ENCODE measurements at places on chromosomes 12 and 14. TPM values are rescaled to one million over a fixed set of nuclear protein-coding genes. Genes with fewer than 3 reads are reported as not detected.

- no peak for DNase-seq
These were observed 53.1 kb downstream of the TGFB3 start for GRCh38 chr14:75928690-75929181.

DNA sequence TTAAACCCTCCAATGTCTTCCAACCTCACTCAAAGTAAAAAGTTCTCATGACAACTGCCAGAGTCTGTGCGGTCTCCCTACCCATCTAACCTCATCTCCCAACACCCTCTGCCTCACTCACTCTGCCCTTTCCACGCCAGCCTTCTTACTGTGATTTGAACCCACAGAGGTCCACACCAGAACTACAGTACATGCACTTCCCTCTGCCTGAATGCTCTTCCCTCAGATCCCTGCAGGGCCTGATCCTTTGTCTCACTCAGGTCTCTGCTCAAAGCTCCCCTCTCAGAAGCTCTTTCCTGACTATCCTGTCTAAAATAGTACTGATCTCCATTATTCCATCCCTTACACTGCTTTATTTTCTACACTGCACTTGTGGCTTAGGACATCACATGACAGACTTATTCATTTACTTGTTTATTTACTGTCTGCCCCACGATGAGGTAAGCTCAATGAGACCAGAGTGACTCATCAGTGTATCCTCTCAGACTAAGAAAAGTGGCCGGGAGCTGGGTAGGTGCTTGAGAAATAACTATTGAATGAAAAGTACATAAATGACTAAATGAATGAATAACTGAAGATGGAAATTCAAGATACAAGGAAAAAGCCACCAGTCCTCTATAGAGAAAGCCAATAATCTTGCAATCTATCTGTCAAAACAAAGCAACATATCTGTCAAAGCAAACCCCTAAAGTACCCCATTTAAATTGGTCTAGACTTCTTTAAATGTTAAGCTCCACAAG, 17.1 kb downstream of the POMT2 start:
- peak; percentile 81 for DNase-seq

DNA sequence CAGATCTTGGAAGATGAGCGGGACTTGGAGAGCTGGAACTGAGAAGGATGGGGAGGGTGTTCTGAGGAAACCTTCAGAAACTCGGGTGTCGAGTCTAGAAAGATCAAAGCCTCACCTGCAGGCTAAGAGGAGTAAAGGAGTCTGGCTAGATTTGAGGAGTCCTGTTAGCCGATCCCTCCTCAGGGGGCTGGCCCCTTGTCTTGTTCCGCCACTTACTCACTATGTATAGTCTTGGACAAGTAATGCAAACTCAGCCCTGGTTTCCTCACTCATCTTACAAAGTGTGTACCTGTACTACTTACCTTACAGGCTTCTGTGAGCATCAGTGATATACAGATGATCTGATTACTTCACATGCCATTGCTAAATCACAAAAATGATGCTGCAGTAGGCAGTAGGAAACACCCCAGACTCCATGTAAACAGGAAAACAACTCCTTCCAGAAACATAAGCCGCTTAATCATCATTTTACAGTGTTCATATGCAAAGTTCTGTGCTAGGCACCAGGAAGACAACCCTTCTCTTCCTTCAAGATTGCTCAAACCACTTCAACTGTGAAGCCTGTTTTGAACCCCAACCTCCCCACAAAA, 2.0 kb upstream of the SPTLC2 start:
- no peak for DNase-seq

DNA sequence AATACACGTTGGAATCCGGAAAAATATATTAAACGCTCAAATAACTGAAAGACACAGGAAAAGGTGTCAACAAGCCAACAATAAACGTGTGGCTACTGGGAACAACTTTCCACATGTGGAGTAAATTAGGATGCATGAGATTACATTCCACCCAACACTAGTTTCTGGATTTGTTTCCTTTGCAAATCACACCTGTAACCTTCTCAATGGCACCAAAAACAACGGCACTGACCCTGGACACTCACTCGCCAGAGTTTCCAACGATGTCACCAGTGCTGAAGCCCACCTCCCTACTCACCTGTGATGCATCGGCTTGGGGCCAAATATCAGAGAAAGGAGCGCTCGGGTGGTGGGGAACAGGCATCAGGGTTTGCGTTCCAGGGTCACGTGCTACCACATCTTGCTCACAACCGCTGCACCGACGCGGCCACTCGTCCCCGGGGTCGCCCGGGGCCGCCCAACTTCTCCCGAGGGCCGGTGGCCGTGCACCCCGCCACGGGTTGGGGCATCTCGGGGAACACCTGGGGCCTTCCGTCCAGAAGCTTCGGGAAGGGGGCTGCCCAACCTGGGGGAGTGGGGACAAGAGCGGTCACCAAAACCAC, 629 bp downstream of the PRDM4 start:
- peak; percentile 53 for DNase-seq

GRCh38 chr12:43776498-43776897, 17.7 kb downstream of the IRAK4 start:
- DNase-seq: no peak

SLC16A7 gene
- 95.6 TPM for total RNA-seq

GUCY2C gene
- total RNA-seq: not detected

POTEG gene
- total RNA-seq: not detected

FMNL3 gene
- 19.4 TPM for total RNA-seq

All from adrenal gland (tissue), 19 donors.